ENCODE measurements at places on chromosomes 13 and 19.

- no peak for DNase-seq
Observed at GRCh38 chr19:17296273-17296672, 7.0 kb downstream of the ABHD8 start.

DNA sequence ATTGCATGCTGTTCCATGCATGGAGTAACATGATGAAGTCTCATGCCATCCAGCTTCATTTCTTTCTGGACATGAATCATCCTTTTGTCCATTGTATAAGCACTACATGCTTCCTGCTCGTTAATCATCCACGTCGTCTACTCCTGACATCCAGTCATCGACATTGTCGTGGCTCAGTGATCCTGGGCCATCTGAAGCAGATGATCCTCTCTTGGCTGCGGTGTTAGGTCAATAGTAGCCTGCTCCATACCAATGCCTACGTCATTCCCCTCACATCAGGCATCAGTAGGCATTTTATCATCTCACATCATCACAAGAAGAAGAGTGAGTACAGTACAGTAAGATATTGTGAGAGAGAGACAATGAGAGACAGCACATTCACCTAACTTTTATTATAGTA is 7.9 kb upstream of the MYO16 start:
- no peak for DNase-seq

- DNase-seq = no peak
Observed at GRCh38 chr13:33696530-33696929, 121.4 kb upstream of the RFC3 start.

- DNase-seq = no peak
Observed at GRCh38 chr13:46404733-46405100, 17.7 kb upstream of the RUBCNL start.

DNA sequence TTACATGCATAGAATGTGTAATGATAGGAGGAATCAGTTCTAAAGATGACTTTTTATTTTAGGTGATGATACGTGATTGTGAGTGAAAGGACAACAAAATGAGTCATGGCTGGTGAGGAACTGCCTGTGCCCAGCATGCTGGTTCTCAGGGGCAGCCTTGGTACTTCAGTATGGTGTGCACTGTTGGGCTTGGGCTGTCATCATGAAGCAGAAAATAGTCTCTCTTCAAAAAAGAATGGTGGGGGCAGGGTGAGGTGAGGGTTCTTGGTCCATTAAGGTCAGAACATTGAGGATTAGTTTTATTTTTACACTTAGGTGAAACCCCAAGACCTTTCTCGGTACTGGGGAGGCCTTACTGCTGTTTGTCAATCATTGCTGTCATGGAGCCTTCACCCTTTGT is 309.5 kb downstream of the MTUS2 start:
- DNase-seq = no peak

DNA sequence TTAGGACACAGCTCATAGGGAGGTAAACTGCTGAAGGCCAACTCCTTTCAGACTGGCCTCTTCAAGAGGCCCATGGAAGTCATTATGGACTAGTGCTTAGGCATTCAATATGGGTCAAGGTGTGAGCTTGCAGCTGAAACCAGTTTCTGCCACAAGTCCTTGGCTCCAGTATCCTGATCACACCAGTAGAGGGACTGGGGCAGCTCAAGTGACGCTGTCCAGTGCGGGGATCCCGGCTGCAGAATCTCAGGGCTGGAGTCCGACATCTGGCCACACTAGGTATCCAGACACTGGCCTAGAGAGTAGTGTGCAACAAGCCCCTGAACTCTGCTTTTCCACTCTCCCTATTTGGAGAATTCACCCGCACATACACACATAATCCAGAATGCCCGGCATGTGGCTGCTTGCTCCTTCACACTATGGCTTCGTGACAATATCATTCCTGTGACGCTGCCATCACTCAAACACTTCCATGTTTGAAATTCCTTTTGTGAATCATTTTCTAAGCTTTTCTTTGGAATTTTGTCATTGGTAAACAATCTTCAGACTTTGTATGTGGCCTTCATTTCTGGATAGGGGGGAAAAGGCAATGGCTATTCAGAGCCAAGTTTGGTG is 425.1 kb downstream of the EFNB2 start:
- no peak for DNase-seq

DNA sequence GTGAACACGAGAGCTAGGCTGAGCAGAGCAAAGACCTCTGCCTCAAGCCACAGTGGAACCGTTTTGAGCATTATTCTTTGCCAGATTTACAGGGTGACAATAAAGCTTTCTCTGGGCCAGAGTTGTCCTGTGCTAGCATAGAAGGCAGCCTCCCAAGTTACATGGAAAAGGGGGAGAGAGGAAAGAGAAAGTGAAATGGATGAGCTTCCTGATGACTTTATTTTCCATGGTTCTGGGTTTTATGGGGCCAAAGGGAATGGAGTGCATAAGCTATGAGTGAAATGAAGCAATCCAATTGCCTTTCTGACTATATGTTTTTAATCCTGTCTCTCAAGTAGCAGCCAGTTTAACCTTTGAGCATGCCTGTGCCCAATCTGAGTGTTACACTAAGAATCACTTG is 428.4 kb downstream of the COG6 start:
- DNase-seq = no peak

DNA sequence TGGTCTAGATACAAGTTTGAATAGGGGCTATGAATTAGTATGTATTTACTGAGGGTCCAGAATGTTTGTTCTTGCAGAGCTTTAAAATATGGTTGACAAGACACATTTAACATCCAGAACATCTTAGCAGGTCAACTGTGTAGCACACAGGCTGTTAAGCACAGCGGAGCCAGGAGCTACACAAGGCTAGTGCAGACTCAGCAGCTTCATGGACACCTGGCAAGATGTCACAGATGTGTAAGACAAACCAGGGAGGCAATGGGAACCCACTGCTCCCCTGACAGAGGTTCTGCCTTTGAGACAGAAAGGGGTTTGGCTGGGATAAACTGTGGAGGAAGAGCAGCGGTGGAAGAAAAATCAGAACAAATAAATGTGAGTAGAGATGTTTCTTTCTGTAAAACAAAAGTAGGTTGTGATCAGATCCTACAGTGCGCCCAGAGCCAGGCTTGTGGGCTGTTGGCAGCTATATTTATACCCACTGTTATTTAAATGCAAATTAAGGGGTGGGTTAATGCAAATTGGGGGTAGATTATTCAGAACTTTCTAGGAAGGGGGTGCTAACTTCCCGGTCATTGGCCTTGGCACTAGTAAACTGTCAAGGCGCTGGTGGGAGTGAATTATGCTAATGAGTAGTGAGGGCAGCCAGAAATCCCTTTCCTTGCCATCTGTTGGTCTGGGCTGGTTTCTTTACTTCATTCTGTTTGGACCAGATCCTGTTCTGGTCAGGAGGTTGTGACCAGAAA is 33.0 kb downstream of the MIPEP start:
- DNase-seq = no peak

GRCh38 chr19:54600212-54600611 is 6.8 kb downstream of the LILRA1 start:
- no peak for DNase-seq

DNA sequence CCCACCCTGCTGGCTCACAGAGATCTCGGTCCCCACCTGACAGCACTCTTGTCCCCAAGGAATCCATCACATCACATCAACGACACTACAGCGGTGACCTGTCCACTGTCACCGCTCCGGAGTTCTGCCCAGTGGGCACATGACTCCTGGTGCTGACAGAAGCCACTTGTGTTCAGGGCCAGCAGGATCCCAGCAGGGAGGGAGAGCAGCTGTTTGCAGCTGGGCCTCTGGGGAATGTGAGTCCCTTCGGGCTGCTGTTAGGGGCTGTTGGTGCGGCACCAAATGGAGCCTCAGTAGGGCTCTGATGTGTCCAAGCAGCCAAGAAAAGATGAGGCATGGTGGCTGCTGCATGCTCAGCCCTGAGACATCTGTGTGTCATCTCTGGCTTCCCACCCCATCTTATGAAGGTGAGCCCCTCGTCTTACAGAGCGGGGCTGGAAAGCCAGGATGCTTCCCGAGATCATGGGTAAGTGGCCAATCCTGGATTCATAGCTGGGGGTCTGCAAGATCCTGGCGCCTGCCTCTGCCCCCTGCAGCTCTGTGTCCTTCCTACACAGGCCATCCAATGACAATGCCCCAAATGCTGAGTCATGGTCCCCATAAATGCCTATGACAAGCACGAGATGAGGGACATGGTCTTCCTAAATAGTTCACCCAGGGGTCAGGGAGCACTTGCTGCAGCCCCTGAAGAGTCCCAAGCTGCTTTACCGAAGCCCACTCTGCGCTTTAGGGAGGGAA is 56.0 kb downstream of the F2RL3 start:
- DNase-seq = no peak

DNA sequence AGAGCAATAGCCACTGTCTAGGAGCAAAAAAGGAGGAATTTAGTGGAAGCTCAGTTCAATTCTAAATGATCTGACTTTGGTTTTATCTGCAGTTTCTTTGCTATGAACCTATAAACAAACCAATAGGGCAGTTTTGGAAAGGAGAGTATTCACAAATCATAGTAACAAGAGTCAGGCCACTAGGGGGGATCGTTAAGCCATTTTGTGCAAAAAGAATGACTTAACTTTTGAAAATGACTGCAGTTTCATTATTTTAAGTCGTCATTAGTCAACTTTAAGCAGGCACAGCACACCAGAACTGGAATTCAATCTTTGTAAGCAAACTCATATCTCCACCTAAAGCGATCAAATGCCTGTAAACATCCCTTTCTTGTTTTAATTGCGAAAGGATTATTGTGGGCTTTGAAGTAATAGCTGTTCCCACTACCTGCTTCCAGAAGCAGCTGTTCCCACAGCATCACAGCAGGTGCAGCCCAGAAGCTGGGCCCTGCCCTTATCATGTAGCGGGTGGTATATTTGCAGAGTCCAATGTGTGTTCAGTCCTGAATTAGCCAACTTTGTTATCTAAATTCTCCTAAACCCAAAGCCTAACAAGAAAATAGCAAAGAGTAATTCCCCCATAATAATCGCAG is 51.5 kb downstream of the SOX21 start:
- no peak for DNase-seq

DNA sequence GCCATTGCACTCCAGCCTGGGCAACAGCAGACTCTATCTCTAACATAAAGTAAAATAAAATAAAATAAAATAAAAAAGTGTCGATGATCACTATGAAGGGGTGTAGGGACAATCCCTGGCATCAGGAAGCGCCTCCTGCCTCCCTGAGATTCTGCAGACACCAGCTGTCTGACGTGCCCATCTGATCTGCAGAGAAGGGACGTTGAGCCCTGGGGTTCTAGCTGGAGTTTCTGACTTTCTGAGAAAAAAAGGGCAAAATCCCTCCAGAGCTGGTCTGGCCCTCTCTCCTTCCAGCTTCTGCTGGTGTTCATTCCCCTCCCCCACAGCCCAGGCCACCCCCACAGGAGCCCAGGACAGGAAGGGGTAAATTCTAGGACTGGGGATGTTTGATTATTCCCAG is 2.4 kb upstream of the ADGRE5 start:
- DNase-seq = no peak
